ENCODE measurements at places on chromosomes 4 and X.

DNA sequence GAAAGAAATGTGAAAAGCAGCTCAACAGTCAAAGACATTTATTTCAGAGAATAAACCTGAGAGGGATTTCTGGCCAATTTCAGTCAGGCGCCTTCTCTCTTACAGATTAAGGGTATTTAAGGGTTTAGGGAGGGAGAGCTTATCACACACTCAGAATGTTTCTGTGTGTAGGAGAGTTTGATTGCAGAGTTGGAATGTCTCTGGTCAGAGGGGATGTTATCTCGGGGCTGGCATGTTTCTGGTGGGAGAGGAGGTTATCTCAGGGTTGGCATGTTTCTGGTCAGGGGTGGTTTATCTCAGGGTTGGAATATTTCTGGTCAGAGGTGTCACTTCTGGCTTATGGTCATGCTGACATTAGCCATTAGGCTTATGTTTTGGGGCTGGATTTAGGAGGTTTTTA lies 1920.5 kb upstream of the PCDH7 start:
- DNase-seq = no peak

- peak; percentile 10 for DNase-seq
Measured at GRCh38 chr4:80197601-80198440, 518 bp downstream of the PRDM8 start.

DNA sequence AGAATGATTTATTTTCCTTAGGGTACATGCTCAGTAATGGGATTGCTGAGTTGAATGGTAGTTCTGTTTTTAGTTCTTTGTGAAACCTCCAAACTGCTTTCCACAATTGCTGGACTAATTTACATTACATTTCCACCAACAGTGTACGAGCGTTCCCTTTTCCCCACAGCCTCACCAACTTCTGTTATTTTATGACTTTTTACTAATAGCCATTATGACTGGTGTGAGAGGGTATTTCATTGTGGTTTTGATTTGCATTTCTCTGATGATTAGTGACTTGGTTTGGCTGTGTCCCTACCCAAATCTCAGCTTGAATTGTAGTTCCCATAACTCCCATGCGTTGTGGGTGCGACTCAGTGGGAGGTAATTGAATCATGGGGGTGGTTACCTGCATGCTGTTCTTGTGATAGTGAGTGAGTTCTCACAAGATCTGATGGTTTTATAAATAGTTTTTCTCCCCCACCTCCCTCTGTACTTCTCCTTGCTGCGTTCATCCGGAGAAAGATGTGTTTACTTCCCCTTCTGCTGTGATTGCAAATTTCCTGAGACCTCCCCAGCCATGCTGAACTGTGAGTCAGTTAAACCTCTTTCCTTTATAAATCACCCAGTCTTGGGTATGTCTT lies 95.1 kb downstream of the GBA3 start:
- no peak for DNase-seq

GRCh38 chr4:187128976-187129375 lies 405.3 kb upstream of the FAT1 start:
- DNase-seq = no peak

GRCh38 chr4:151532001-151532708 lies 123.2 kb downstream of the FHIP1A start:
- DNase-seq = no peak

GRCh38 chr4:142243255-142243654 lies 602.8 kb downstream of the INPP4B start:
- peak; percentile 51 for DNase-seq

GRCh38 chr4:3434881-3435685 lies 6.7 kb upstream of the HGFAC start:
- no peak for DNase-seq

DNA sequence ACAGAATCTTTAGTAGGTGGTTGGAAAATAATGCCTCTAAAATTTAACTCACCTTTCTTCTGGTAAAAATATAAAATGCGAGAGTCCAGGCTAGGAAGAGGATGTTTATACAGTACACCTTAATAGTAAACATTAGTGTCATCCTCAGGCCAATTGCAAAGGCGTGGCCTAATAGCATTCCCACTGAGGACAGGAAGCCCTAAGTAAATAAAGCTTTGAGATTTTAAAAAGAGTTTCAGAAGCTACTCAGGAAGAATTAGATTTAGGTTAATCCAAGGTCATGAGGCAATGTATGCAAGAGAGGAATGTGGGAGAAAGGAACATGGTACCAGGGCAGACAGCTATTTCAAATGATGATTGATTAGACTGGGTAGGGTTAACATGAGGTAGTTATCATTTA lies 49.5 kb downstream of the RPGR start:
- DNase-seq = no peak

GRCh38 chrX:46561824-46562657 lies 11.5 kb upstream of the CHST7 start:
- DNase-seq = no peak

- DNase-seq = no peak
Measured at GRCh38 chr4:175916626-175917351, 104.7 kb upstream of the GPM6A start.

- DNase-seq = peak; percentile 2
Measured at GRCh38 chrX:5748586-5749150, 480.0 kb downstream of the NLGN4X start.

DNA sequence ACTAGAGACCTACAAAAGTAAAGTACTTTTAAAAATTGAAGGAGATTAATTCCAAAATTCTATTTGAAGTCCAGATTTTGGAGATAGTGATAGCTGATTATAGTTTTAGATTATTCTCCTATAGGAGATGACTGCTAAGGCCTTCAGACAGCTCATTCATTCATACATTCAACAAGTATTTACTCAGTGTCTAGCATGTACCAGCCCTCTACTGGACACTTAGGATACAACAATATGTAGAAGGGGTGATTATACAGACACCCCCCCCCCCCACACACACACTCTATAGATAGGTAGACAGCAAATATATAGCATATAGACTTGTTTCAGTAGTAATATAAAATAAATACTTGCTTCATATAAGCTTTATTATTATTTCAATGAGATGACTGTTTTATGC lies 60.4 kb upstream of the TAF9B start:
- no peak for DNase-seq

- no peak for DNase-seq
Measured at GRCh38 chr4:38178392-38178995, 218.3 kb downstream of the PTTG2 start.

DNA sequence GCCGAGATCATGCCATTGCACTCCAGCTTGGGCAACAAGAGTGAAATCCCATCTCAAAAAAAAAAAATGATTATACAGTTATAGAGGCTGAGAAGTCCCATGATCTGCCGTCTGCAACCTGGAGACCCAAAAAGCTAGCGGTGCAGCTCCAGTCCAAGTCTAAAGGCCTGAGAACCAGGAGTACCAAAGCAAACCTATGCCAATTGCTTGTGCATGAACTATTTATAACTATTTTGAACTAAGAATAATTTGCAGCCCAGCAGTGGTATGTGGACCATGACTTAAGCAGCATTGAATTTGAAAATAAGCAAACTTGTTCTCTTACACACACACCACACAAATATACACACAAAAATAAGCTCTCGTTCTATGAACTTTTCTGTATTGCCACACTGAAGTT lies 51.8 kb downstream of the TASL start:
- no peak for DNase-seq

DNA sequence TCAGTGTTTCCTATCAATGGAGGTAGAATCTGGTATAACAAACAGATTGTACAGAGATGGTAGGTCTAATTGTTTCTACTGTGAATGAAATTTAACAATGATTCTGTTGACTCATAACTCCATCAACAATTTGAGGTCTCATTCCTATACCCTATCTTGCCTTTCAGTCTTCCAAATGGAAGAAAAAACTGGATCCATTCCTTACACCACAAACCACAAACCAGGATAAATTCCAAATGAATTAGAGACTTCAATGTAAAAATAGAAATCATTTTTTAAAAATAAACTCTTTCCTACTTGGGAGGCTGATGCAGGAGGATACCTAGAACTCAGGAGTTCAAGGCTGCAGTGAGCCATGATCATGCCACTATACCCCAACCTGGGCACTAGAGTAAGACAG lies 114.4 kb upstream of the WDR44 start:
- peak; percentile 57 for DNase-seq

- DNase-seq = no peak
Measured at GRCh38 chr4:173446416-173446815, 47.5 kb upstream of the SCRG1 start.

- no peak for DNase-seq
Measured at GRCh38 chrX:44529310-44529709, 13.3 kb downstream of the FUNDC1 start.

GRCh38 chr4:183758061-183758757 lies 99.1 kb downstream of the TRAPPC11 start:
- DNase-seq = no peak

GRCh38 chrX:47218280-47218919 lies at the start of gene CDK16:
TSS of gene CDK16 (plus strand) at chrX:47218681. CDS start at chrX:47223558, 4,877 bp downstream.
- DNase-seq = peak; percentile 78

DNA sequence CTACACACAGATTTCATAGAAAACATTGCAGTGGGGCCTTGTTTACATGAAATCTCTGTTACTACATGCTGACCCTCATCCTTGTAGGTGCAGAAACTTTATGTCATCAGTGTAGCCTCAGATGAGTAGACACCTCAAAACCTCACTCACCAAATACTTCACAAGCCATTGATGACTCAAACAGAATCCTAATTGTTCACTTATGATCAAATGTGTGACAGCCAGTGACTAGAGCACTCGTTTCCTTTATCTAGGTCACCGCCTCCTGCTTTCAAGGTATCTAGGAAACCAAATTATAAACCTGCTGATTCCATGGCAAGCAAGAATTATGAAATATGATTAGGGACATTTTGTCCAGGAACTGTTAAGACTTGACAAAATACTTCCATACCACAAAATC lies 255.8 kb upstream of the GPRIN3 start:
- DNase-seq = no peak

DNA sequence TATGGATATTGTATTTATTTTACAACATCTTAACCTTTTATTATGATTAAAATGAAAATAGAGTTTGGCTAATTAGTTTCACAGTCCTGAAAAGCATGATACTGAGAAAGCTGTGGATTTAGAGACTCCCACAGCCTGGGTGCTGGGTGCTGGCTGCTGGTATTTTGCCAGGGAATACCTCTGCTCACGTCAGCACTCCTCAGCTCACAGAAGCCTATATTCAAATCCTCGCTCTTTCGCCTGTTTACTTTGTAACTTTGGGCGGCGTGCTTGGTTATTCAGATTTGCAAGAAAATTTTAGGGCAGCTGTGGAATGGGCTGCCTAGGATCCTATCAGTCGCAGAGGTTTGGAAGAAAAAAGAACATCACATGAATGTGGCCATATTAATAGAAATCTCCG lies 261.8 kb downstream of the DCTD start:
- no peak for DNase-seq

- peak; percentile 48 for DNase-seq
Measured at GRCh38 chr4:40976343-40976742, 226.6 kb downstream of the NSUN7 start.

- peak; percentile 8 for DNase-seq
Measured at GRCh38 chr4:142656178-142656577, 189.9 kb downstream of the INPP4B start.

DNA sequence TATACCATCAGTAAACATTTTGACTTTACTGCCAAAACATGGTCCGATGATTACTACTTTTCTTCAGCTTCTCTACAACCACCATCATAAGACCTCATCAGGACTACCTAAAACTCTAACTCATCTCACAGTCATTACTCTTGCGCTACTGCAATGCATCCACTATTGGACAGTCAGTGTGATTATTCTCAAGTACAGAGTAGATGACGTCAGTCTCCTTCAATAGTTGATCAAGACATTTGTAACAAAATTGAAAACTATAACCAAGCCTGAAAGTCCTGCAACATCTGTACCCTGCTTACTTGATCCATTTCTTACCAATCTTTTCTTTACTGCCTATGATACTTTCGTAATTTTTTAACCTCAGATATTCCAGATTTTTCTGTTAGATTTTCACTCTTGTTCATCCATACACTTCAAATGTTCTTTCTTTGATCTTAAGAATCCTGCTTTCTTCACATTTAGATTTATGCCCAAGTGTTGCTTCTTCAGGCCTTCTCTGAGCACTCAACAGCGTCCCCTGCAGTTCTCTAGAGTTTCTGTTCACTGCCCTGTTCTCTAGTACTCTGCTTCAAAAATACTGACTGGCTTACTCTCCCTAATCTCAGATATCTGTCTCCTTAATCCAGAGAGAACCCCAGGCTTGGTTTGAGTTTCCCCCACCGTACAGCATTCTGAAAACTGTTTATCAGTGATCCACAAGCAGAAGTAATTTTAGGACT lies 1517.6 kb downstream of the STIM2 start:
- no peak for DNase-seq

DNA sequence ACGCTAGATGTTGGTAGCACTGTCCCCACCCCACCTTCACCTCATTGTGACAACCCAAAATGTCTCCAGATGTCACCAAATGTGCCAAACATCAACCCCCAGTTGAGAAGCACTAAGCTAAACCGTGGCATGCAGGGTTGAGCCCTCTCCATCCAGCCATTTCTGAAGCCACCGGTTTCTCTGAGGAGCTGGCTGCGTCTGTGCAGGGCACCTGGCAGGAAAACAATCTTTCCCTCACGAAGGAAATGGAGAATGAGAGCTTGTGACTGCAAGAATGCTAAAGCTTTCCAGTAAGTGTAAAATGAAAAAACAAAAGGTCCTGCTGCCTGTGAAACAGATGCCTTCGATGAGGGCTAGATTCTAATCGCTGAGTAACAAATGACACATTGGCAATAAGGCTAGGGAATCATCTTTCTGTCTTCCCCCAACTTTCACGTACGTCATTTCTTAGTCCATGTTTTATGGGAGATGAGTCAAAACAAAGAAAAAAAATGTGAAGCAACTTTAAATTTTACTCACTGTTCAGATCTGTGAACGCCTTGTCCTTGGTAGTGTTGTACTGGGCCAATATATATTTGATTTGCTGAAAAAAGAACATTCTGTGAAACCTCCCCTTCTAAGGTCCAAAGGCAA lies 59.9 kb downstream of the PROM1 start:
- DNase-seq = no peak

- no peak for DNase-seq
Measured at GRCh38 chr4:36322921-36323354, 41.5 kb downstream of the DTHD1 start.

DNA sequence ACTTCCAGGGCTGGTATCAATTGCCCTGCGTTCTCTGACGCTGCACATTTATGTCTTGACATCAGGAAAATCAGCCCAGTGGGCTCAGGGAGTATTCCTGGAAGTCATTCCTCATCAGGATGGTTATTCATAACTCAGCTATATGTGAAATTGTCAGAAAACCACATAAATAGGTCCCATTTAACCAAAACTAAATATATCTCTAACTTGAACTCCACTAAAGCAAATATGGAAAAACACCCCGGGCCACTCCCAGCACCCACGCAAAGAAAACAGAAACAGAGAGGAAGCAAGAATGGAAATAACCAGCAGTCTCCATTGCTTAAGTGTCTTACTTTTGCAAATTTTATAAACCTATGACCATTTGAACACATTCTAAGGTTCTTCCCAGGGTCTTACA lies 112.0 kb downstream of the IRF2 start:
- DNase-seq = no peak

GRCh38 chrX:101219864-101220346 lies 319 bp downstream of the DRP2 start:
- DNase-seq = peak; percentile 21

- peak; percentile 47 for DNase-seq
Measured at GRCh38 chr4:22434895-22435294, 81.0 kb downstream of the ADGRA3 start.

All from fibroblast of gingiva (primary cell).